ENCODE measurements at places on chromosomes 2 and 18.

DNA sequence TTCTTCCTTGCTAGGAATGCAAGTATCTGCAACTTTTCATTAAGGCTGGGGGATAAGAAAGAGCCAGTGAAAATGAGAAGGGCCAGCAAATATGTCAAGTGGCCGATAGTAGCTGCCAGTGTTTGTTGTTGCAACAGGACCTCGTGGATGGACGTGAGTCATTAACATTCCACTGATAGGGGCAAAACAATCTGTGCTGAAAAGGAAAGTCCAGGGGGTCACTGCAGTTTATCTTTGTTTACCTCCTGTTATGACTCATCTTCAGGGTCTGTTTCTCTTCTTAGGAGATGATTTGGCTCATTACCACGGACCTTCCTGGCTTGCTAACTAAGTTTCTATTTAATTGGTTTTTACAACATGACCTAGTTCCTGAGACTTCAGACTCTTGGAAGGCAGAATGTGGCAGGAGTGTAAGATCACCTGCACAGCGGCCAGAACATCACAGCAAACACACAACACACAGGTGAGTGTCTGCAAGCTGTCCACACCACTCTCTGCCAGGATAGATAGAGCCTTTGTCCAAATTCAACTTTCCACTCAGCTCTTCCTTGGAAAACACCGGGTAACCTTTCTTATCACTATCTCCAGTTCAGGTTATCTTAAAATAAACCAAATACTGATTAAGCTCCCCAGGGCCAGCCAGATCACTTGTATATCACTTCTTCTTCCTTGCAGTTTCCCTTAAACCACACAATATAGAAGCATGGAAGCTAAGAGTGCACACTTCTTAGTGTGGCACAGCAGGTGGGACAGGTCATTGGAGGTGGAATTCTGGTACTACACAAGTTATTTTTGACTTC, 157.5 kb upstream of the LMAN1 start:
- no peak for DNase-seq

DNA sequence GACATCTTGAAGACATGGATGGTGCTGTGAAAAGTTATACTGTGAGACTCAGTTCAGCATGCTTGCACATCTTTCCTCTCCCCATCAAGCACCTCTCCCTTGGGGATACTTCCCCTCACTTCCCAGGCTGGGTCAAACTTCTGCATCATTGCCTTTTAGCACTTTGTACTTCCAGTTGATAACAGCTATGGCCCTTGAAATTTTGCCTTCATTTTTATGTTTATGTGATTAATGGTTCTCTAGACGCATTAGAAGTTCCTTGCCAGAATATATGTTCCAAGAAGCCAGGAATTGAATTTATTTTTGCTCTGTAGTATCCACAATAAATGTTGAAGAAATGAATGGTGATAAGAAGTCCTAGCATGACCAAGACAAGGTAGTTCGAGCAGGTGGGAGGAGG, 120.9 kb upstream of the ST6GAL2 start:
- no peak for DNase-seq

DNA sequence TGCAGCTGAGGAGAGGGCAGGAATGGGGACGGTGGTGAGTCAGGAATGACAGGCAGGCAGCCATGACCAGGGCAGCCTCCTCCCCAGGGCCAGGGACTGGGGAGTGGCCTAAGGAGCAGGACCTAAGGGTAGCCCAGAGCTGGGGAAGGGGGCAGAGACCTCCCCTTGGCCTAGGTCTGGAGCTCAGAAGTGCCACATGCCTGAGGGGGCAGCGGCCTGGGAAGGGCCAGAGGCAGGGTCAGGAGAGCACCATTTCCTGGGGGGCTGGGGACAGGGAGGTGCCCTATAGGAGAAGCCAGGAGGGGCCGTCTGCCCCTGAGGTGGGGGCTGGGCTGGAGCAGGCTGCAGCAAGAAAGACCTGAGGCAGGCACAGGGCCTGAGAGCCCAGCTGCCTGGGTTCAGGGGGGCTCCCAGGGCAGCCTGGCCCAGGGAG, 20.9 kb downstream of the CFLAR start:
- DNase-seq, result no peak

GRCh38 chr18:40570615-40571014, 1384.4 kb upstream of the PIK3C3 start:
- no peak for DNase-seq

DNA sequence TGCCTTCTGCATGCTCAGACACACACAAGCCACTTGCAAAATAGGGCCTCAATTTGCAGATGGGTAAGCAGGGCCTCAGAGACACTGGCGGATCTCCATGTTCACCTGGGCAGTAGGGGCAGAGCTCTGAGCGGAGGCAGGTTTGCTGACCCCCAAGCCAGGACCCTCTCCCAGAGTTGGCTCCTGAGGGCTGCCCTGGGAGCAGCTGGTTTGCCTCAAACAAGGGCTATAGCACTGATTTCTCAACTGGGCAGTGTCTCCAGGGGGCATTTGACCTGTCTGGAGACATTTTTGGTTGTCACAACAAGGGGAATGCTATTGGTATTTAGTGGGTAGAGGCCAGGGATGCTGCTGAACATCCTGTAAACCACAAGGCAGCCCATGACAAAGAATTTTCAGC, 11.6 kb downstream of the GLI2 start:
- DNase-seq, result no peak

DNA sequence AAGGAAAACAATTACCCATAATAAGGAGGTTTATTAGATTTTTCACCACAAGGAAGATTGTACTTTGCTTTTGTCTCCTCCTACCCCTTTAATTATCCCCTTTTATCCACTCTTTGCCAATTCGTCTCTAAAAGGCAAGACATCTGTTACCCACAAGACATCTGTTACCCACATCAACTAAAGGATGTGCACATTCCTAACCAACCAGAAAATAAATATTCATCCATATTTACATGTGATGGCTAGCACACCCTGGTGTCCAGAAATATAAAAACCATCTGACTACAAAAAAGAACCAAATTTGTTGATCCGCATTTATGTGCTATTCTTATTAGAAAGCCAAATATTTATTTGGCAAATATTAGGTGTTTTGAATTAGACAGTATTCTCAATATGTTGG, 35.7 kb downstream of the ACVR1C start:
- no peak for DNase-seq

DNA sequence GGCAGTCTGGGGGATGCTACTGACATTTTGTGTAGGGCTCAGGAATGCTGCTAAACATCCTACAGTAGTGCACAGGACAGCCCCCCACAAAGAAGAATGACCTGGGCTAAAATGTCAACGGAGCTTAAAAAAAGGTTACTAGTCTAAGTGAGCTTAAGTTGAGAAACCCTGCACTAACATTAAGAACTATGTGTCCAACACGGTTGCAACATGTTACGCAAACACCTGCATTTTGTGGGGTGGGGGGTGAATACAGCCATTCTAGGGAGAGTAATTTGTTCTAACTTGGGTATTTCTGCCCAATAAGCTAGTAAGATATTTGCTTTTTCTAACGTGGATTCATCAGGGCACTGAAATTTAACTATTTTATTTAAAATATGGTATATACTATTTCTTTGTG, 57.9 kb downstream of the SLC8A1 start:
- DNase-seq, result no peak

DNA sequence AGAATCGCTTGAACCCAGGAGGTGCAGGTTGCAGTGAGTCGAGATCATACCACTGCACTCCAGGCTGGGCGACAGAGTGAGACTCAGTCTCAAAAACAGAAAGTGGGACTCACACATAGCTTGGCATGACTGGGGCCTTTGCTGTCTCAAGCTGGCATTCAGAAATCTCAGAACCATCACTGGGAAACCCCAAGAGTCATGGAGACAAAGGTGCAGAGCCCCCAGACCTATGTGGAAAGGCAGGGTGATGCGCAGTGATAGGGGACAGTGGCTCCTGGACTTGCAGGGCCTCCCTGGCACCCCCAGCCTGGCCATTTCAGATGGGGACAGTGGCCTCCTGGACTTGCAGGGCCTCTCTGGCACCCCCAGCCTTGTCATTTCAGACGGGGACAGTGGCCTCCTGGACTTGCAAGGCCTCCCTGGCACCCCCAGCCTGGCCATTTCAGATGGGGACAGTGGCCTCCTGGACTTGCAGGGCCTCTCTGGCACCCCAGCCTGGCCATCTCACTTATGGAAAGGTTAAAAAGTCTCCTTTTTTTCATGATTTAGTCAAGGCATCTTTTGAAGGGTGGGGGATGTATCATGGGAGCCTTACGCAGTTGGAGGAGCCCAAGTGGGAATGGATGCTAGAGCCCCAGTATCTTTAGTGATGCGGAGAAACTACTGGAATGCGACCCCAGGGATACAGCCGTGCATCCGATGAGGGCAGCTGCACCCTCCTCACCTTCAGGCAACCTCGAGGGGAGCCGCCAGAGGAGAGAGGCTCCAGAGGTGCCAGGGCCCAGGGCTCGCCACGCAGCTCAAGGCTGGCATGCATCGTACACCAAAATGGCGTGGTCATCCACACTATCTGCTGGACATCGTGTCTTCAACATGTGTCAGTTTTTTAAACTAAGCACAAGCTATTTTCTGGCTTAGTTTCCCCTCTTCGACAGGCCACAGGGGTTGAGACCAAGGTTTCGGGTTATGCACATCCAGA, 30.5 kb downstream of the ZNF516 start:
- no peak for DNase-seq

GRCh38 chr2:24917086-24917485, 3.0 kb downstream of the ADCY3 start:
- no peak for DNase-seq

GRCh38 chr2:197950006-197950405, 145.6 kb downstream of the PLCL1 start:
- no peak for DNase-seq

DNA sequence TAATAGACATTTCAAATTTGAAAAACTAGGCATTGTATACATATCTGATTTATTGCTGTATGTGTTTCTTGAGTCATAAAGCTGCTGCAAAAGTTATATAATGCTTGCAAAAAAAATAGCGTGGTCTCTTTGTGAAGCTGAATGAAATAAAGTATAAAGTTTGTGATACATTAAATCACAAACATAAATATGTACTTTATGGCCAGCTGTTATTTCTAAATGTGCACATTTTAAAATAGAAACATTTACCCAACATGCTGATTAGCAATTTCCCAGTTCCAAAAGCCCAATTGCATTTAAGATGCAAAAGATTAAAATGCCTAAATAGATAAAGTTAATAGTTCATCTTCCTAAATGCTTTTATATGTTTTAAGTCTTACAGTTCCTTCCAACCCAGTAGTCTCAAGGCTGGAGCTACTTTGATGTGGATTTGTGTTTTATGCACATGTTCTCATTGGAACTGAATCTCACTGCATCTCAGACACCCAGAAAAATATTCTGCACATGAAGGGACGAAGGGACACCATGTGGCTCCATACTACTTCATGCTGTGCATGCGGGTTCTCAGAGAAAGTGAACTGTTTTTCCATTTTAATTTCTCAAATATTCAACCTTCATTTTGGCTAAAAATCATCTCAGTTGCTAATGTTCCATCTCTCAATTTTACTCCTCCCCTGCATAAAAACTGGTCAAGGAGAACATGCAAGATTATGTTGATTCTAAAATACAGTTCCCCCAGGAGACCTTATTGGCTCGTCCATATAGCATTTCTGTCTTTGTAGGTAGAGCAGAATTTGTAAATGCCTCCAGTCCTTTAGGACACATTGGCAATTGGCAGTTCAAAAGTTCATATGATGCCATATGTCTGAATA, 304.6 kb downstream of the MTX2 start:
- DNase-seq, result no peak

- no peak for DNase-seq
Observed at GRCh38 chr2:31329081-31329625, 85.4 kb downstream of the XDH start.

DNA sequence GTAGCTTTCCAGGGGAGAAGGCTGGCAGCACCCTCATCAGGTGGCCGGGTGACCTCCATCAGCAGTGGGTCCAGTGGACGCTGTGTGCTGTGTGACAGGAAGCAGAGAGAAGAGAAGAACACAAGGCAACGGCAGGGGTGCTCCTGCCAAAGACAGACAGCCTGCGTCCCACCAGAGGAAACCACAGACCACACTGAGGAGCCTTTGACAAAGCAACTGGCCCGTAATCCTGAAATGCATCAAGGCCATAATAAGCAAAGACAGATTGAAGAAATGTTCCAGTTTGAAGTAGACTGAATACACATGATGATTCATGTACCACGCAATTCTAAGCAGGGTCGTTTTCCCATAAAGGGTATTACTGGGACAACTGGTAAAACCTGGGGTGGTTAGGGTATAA, 172.4 kb downstream of the FBXO15 start:
- no peak for DNase-seq

- peak; percentile 47 for DNase-seq
Observed at GRCh38 chr18:61333271-61333745, at the start of gene CDH20. CDH20 (plus strand) TSS chr18:61333430.

DNA sequence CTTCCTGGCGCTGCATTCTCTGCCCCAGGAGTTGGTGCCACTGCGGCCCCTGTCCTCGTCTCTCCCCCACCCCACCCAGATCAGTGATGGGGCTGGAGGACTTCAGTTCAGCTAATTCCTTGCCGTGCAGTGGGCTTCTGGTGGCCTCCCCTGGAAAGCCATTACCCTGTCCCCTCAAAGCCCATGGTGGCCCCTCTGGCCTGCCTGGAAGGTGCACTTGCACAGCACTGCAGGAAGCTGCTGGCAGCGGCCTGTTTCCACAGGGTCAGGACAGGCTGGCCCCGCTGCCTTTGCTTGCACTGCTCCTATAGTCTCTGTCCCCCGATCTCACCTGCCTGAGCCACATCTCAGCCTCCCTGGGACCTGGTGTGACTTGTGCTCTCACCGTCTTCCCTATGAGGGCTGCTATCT, 105.1 kb downstream of the USP40 start:
- no peak for DNase-seq

- DNase-seq, result no peak
Observed at GRCh38 chr2:168758970-168759820, 43.2 kb upstream of the NOSTRIN start.

DNA sequence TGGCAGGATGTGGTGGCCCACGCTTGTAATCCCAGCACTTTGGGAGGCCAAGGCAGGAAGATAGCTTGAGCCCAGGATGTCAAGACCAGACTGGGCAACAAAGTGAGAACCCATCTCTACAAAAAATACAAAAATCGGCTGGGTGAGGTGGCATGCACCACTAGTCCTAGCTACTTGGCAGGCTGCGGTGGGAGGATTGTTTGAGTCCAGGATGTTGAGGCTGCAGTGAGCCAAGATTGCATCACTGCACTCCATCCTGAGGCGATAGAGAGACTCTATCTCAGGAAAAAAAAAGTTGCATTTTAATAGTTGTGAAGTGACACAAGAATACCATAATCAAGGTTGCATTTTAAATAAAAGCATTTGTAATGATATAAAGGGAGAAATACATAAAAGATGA, 124.1 kb upstream of the SLC38A11 start:
- no peak for DNase-seq

DNA sequence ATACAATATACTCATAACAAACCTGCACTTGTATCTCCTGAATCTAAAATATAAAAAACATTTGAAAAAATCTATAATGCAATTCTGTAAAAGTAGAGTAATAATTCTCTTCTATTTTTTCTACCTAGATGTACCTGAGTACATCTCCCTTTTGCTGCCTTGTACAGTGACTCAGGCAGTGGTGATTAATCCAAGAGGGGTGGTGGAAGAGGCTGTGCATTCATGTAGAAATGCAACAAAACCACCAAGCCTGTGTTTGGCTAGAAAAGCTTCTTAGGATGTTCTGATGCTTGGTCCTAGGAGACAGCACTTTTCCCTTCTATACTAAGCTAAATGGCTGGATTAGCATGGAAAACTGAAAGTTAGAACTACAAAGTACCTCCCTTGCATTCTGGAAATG, 245.8 kb downstream of the DPP10 start:
- no peak for DNase-seq
